Stimulated activated CD4-positive, alpha-beta T cell treated with anti-CD3 and anti-CD28 coated beads, TNF-alpha, amount 100 ng/mL, for 1 hour (primary cell): ENCODE measurements at places on chromosomes 3 and 15.

- no peak for DNase-seq
Observed at GRCh38 chr3:38837358-38837757, 21.3 kb upstream of the SCN10A start.

- no peak for DNase-seq
Observed at GRCh38 chr15:49145651-49146609, 9.5 kb downstream of the COPS2 start.

GRCh38 chr3:121295979-121296378, 249.8 kb downstream of the POLQ start:
- DNase-seq = no peak

DNA sequence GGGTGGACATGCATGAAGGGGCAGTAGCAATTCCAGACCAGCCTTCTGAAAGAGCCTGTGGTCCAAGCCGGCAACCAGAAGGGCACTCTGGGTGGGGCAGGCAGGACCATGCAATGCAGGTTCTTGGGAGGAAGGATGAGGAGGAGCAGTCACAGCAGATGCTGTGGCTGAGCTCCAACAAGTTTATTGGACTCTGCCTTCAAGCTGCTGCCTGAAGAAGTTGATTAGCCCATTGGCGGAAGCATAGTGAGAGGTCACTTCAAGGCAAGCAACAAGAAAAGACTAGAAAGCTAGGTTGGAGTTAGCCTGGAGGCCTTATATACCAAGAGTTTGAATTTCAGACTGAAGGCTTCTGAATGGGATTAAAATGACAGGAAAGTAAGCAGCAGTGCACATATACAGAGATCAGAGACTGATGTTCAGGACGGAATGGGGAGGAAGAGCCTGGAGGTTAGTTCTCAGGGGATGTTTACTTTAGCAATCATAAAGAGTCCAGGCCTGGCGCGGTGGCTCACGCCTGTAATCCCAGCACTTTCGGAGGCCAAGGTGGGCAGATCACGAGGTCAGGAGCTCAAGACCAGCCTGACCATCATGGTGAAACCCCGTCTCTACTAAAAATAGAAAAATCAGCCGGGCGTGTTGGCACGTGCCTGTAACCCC, 39.9 kb downstream of the SFMBT1 start:
- no peak for DNase-seq

DNA sequence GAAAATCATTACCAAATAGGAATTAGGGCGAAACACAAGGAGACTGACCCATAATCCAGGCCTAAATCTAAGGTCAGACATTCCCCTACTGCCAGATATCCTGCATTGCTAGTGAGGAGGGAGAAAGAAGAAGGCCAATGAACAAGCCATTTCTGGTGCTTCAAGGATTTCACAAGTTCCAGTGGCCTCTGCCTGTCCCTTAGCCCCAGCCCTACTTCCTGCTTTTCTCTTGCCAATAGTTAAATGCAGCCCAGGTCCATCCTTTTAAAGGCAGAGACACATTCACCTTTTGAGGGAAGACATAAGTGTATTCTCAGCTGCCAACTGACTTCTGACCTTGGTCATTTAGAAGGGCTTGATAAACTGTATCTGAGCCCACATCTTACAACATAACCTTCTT, 135.8 kb downstream of the ZNF621 start:
- DNase-seq = no peak

DNA sequence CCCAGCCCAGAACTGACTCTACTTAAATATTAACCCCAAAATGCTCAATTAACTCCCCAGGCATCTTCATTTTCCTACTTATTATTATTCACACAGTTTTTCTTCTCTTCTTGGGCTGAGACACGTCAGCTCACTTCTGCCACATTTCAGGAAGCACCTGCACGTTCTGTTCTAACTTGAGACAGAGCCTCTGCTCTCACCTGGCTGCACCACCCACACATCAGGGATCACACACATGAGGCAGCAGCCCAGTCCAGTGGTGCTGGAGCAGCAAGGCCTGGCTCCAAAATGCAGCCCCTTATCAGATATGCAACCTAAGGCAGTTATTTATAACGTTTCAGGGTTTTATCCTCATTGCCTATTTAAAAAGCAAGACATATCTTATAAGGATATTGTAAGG, 127.5 kb downstream of the OSBPL10 start:
- no peak for DNase-seq

- DNase-seq = no peak
Observed at GRCh38 chr15:52318729-52319500, 23.3 kb upstream of the MYO5C start.

DNA sequence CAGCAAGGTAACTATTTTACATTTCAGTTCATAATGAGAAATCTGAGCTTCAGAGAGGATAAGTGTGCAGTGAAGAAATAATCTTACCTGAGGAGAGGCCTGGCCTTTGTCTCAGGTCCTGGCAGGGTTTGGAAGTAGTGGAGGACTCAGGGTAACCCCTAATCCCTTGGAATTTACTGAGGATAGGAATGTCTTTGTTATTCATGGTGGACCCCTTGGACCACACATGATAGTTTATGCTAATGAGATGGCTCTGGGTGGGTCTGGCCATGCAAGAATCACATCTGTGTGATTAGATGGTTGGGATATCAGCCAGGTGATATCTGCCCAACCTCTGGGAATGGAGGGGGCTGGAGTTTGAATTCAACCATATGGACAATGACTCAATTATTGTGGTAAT, 65.0 kb upstream of the DAZL start:
- no peak for DNase-seq

DNA sequence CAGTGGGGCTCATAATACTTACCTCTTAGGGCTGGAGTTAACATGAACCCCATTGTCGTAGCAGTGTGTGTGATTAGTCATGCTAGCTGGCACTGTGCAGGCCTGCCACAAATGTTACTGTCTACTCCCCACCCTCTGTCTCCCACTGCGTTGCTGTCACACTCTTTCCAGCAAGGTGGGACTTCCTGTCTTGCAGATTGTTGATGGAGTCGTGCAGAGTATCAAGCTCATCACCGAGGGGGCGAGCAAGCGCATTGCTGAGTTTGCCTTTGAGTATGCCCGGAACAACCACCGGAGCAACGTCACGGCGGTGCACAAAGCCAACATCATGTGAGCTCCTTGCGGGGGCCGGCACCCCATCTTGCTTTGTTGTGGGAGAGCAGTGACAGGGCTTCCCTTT, 12.9 kb downstream of the IDH3A start:
- peak; percentile 13 for DNase-seq

- no peak for DNase-seq
Observed at GRCh38 chr15:73150831-73151230, 98.6 kb downstream of the NEO1 start.

DNA sequence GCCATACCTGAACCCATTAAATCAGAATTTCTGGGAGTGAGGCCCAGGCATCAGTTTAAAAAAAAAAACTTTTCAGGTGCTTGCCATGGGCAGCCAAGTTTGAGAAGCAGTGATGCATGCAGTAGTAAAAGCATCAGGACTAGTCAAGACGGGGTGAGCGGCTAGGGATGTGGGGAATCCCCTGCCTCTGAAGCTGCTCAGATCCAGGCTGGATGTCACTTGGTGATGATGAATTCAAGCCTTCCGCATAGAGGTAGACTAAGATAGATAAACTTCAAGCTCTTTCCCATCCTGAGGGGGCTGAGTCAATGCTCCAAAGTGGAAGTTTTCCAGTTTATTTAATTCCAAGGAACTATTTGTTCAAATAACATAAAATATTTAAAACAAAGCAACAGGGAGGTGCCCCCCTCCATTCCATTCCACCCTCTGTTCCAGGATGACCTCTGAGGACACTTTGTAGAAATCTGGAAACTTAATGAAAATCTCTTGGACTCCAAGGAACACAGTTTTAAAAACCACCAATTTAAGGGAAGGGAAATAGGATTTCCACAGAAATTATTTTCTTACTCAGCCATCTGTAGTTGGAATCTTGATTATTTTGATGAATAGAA, 100.4 kb upstream of the NR2E3 start:
- DNase-seq = no peak

DNA sequence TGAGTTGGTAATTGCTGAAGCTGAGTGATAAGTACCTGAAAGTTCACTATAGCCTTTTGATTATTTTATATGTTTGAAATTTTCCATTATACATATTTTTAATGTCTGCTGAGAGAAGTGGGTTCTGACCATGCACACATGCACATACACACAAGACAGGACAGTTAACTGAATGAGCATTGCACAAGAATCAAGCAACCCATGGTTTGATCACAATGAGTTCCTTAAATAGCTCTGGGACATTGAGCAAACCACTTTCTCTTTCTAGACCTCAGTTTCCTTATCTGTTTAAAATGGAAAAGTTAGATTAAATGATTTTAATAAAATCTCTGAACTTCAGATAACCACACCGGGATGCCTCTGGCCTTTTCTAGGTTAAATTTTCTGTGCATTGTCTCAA, 26.7 kb downstream of the SNTN start:
- DNase-seq = no peak

DNA sequence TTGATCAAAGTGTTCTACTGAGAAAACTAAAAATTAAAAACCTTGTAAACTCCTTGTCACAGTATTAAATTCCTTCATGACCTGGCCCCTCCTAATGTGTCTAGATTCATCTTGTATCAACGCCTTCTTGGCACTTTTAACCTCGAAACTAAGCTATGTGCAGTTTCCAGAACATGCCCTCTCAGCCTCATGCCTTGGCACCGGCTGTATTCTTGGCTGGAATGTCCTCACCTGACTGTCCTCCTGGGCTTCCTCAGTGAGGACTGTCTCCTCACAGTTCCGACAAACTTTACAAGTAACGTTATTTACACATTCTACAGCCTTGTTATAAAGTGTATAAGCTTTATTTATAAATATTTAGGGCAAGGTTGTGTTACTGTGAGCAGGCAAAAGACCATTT, 196.5 kb upstream of the SLC2A2 start:
- no peak for DNase-seq

DNA sequence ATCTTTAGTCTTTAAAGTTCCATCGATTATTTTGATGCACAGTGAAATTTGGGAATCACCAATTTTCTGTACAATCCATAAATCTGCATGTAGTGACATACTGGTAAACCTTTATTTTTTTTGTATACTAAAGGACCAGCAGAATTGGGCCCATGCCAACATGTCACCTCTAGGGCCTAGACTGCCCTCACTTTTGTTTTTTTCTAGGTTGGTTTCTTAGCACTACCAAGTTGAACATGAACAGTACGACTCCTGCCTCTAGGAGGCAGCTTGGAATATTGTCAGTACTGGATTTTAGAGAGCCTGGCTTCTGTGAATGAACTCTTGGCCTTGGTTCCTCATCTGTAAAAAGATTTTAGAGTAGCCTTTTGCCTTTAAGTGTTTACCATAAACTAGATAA, 32.3 kb downstream of the NKIRAS1 start:
- no peak for DNase-seq

- no peak for DNase-seq
Observed at GRCh38 chr15:52667597-52667996, 11.6 kb downstream of the ATOSA start.

- no peak for DNase-seq
Observed at GRCh38 chr3:13215940-13216546, 142.8 kb upstream of the IQSEC1 start.

- DNase-seq = no peak
Observed at GRCh38 chr3:69532547-69533224, 146.8 kb upstream of the FRMD4B start.

- DNase-seq = no peak
Observed at GRCh38 chr3:7978087-7978422, 523.6 kb upstream of the LMCD1 start.

DNA sequence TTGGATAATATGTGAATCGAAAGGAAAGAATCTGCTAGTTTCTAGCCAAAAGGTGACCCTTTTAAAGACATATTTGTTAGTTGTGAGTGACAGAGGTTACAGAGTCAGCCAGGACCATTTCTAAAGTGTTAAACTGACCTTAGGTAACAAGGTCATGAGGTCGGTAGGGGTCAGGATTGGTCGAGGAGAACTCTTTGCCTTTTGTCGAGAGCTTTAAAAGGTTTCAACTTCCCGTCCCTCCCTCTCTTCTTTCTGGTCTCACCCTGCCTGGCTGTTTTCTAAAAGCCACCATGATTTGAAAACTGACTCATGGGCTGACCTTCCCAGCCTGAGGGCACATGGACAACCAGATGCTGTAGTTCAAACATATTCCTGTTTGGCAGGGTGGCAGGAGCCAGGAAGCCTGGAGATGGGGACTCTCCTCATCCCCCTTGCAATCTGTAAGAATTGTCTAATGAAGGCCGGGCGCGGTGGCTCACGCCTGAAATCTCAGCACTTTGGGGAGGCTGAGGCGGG, 25.8 kb upstream of the PRTG start:
- DNase-seq = no peak

- DNase-seq = no peak
Observed at GRCh38 chr3:79032686-79033318, 735.0 kb downstream of the ROBO1 start.

DNA sequence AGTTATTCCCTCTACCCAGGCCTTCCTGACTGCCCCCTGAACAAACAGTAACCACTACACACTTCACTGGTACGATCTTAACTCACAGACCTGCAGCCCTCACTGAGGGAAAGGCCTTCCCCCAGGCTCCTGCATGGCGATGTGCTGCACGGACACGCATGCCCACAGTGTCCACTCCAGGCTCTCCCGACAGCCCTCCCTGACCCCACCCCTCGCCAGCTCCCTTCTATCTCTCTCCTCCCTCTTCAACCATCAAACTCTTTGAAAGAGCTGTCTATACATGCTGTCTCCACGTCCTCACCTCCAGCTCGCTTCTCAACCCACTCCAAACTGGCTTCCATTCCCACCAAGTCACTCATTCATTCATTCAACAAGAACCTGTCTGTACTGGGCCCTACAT, 3.9 kb downstream of the SCN5A start:
- DNase-seq = no peak

- DNase-seq = no peak
Observed at GRCh38 chr15:75161917-75162414, 39.7 kb upstream of the C15orf39 start.

- DNase-seq = no peak
Observed at GRCh38 chr15:58574631-58575030, 142.8 kb downstream of the LIPC start.

DNA sequence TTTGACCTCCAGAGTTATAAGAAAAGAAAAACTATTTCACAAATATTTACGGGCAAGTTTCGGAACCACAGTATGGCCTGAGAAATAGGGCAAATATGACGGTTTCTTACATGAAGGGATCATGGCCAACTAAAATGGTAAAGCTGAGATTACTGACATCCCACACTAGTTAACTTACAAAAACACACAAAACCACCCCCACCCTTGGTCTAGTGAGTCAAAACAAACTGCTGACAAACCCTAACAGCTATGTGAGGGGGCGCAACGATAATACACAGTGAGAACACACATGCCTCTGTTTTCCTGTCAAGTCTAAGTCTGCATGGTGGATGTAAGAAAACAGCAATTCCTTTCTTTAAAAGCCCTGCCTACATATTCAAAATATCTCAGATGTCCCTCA, 32.3 kb downstream of the CBLB start:
- DNase-seq = no peak

DNA sequence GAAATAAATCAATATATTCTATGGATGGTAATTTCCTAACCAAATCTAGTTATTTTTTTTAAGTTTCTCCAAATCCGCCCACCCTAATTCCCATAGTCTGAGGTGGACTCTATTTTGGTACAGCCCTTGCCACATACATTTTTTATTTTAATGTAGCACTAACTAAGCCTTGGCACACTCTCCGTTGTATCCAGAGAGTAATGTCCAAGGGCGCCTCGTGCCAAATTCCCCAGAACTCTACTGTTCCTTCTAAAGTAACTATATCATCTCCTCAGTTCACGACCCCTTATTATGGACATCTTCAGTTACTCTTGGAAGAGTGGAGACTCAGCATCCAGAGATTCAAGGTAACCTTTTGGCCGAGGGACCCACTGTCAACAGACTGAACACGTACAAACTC, 1.3 kb downstream of the VGLL3 start:
- no peak for DNase-seq

- DNase-seq = no peak
Observed at GRCh38 chr3:131151-131888, 65.2 kb upstream of the CHL1 start.
